ENCODE measurements at places on chromosomes 13 and 19.
A peak's percentile ranks its signal among the peaks of the same experiment; 100 is the strongest.

DNA sequence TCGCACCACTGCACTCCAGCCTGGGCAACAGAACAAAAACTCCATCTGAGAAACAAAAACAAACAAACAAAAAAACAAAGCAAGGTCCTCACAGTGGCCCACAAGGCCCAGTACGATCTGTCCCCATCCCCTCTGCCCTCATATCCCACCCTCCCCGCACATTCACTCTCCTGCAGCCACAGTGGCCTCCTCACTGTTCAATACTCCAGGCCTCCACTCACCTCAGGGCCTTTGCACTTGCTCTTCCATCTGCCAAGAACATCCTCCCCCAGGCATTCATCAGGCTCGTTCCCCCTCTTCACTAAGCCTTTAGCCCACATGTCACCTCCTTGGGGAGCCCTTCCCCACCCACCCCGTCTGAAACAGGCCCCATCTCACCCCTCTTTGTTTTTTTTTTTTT is 4.6 kb downstream of the TMEM143 start:
- DNase-seq, result no peak

GRCh38 chr13:28137596-28137995 is 749 bp upstream of the PAN3 start:
- DNase-seq, result no peak

- no peak for DNase-seq
Measured at GRCh38 chr13:113537205-113537604, 46.7 kb upstream of the DCUN1D2 start.

- no peak for DNase-seq
Measured at GRCh38 chr13:39816936-39817335, 161.5 kb downstream of the COG6 start.

DNA sequence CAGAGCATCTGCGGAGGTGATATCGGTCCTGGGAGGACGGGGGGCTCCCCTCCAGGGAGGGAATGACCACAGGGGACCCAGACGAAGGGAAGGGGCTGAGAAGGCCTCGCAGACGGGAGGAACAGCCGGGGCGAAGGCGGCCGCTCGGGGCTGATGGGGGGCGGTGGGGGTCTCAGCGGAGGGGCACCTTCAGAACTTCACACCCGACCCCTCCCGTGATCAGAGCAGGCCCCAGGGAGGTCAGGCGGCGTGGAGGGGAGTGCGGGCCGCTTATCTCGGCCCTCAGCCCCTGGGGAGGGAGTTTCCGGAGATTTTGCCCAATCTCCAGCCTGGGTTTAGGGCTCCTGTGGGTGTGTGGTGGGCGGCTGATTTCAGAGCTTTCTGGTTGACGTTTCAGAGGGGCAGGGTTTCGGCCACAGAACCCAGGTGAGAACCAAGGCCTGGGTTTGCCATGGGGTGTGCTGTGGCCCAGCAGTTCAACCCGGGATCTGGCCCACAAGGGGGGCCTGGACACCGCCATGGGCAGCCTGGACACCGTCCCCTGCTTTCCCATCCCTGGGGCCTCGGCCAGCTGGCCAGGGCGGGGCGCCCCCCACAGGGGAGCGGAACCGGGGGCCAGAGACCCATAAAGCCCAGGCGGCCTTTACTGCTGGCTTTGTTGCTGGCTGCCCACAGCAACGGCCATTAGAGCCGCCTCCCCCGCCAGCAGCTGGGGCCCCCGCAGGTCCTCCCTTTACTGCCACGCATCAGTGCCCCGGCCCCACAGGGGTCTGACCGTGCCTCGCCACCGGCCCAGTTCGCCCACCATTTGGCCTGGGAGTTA is 29.0 kb downstream of the ARID3A start:
- DNase-seq, result peak; percentile 47

- DNase-seq, result no peak
Measured at GRCh38 chr13:101529422-101529821, 76.9 kb downstream of the ITGBL1 start.

DNA sequence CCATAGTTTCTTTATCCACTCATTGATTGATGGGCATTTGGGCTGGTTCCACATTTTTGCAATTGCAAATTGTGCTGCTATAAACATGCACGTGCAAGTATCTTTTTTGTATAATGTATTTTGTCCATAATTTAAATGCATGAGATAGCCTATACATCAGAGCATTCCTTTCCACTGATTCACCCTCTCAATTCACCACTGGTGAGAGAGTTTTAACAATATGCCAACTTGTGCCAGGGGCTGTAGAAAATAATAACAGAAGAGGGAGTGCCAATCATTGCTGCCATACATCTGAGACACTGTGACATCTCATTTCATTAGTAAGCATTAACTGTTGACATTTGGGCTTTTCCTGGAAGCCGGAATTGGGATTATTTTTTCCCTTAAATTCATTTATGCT is 125.1 kb downstream of the RAP2A start:
- DNase-seq, result no peak

DNA sequence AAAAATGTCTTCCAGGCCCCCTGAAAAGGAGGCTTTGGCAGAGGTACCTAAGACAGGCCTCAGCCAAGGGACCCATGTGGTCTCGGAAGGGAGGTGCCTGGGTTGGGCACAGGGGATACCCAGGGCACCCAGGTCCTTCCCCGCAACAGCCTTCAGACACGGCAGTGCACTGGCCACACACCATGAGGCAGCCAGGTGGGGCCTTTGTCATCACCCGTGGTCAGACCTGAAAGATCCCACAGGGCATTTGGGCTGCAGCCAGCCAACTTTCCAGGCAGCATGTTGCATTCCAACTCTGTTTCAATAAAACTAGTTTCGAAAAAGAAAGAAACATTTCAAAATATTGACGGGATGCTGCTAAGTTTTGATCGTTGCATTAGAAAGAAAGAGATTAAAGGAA is 4.7 kb upstream of the TUBGCP3 start:
- no peak for DNase-seq

GRCh38 chr19:15584541-15585115 is 30.4 kb upstream of the CYP4F8 start:
- DNase-seq, result peak; percentile 89

- DNase-seq, result no peak
Measured at GRCh38 chr19:4624733-4625362, 14.5 kb upstream of the TNFAIP8L1 start.

- peak; percentile 92 for DNase-seq
Measured at GRCh38 chr19:48999481-49000325, 6.0 kb downstream of the RUVBL2 start.

GRCh38 chr13:94710881-94711560 is 1.3 kb downstream of the SOX21 start:
- DNase-seq, result no peak

- DNase-seq, result no peak
Measured at GRCh38 chr19:55541091-55541490, 4.2 kb upstream of the SBK2 start.

DNA sequence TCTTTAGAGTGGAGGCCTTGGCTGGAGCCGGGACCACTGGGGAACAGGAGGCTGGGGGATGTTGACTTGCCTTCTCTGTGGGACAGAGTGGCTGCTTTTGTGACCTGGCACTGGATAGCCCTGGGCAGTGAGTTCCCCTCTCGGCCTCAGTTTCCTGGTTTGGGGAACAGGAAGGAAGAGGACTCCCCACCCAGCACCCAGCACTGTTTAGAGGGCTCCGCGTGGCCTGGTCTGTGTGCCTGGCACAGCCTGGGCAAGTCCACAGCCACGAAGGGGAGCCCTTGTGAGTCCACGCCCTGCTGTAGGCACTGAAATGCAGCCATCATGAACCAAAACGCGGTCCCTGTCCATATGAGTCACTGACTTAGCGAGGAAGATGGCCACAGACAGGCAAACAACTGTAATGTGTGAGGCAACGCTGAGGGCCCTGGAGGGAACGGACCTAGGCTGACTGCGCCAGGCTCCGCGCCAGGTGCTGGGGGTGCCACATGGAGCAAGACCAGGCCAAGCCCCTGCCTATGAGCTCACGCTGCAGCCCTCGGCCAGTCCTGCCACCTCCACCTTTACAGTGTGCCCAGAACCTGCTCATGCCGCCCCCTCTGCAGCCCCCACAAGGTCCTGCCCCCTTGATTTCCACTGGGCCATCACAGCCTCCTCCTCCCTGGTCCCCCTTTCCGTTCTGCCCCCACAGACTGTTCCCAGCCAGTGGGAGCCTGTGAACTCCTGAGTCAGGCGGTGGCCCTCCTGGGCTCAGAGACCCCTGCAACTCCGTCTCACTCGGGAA is 35.5 kb downstream of the PAK4 start:
- no peak for DNase-seq

DNA sequence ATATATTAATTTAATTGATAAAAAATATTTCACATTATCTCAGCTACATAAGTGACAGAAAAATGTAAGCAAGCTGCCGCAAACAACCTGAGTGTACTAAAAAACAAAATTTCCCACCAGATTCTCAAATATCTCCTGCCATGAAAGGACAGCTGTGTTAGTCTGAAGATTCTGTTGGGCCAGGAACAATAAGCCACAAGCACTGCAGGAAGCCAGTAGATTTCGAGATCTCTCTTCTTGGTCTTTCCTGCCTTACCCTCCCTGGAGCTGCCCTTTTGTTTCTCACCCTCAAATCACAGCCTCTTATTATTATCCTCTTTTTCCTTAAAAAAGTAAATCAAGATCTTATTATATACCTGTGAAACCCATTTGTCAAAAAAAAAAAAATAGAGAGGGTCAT is 165.6 kb downstream of the EFNB2 start:
- no peak for DNase-seq

DNA sequence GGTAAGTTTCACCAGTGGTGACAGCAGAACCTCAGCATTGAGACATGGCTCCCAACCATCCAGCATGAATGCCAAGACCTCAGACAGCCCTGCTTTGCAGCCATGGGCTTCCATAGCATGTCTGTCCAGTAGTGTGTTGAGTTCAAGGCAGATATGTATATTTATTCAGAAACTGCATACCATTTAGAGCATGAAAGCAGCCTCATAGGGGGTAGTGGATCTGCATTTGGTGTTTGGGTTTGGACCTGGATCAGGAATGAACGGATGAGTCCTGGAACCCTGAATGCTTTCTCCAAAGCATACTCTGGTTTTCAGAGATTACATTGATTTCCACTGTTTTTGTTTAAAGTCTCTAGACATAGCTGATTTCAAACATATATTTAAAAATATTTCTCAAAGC is 114.3 kb downstream of the ESD start:
- DNase-seq, result no peak

DNA sequence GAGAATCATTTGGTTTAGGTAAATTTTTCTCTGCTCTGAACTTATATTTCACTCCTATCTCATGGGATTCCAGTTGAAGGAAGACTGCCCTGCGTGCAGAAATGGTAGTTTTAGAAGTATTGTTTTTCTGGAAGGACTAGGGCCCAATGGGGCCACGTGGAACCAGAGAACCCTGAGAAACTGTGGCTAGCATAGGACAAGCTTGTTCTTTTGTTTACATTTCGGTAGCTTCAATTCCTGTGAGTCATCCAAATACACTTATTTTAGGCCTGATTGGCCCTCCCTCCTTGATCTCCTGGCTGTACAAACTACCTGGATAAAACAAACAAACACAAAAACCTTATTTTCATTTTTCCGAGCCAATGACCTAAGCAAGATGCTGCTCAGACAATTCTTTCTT is 124.0 kb downstream of the ITGBL1 start:
- DNase-seq, result no peak

DNA sequence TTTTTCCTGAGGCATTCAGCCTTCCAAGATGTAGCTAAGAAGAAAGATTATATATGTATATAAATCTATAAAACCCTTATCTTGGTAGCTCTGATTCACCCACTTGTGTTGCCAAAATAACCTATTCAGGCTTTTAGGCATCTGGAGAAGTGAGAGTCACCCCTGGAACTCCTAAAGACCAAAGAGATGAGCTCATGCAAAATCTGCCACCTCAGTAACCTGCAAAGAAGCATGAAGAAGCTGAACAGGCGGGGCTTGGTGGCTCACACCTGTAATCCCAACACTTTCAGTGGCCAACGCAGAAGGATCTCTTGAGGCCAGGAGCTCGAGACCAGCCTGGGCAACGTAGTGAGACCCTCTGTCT is 393.7 kb downstream of the FOXO1 start:
- DNase-seq, result peak; percentile 74

DNA sequence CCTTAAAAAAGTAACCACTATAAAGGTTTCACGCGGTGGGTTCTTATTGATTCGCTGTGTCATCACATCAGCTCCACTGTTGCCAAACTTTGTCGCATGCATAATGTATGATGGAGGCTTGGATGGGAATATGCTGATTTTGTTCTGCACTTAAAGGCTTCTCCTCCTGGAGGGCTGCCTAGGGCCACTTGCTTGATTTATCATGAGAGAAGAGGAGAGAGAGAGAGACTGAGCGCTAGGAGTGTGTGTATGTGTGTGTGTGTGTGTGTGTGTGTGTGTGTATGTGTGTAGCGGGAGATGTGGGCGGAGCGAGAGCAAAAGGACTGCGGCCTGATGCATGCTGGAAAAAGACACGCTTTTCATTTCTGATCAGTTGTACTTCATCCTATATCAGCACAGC is 30.6 kb downstream of the FGF9 start:
- no peak for DNase-seq

- DNase-seq, result no peak
Measured at GRCh38 chr19:46692918-46693722, 23.8 kb downstream of the PRKD2 start.

DNA sequence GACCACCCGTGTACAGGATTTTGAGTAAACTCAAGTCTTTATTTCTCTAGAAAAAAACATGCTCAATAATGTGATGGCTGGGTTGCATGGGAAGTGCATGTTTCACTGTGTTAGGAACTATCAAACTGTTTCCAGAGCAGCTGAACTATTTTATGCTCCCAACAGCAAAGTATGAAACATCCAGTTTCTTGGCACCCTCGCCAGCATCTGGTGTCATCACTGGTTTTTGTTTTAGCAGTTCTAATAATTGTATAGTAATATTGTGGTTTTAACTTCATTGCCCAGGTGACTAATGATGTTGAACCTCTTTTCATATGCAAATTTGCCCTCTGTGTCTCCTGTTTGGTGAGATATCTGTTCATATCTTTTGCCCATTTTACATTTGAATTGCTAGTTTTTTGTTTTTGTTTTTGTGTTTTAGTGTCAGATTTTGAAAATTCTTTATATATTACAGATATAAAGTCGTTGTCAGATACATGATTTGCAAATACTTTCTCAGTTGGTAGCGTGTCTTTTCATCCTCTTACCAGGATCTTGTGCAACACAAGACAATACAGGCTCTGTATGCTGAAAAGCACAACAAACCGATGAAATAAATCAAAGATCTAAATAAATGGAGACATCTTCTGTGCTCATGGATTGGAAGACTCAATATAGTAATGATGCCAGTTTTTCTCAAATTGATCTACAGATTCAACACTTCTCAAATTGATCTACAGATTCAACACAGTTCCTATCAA is 87.8 kb downstream of the IPO5 start:
- no peak for DNase-seq

- no peak for DNase-seq
Measured at GRCh38 chr13:110250258-110250891, 56.6 kb downstream of the COL4A1 start.

GRCh38 chr19:4152241-4152998 is 1.0 kb upstream of the CREB3L3 start:
- no peak for DNase-seq

- no peak for DNase-seq
Measured at GRCh38 chr13:21998279-21998990, 327.6 kb downstream of the FGF9 start.

- no peak for DNase-seq
Measured at GRCh38 chr13:93173654-93174053, 53.0 kb upstream of the GPC6 start.

All from Karpas-422 (cell line).